ENCODE measurements at places on chromosomes 6 and 20.

- DNase-seq, result no peak
These were observed 1133.3 kb upstream of the ADGRB3 start for GRCh38 chr6:67501755-67502154.

DNA sequence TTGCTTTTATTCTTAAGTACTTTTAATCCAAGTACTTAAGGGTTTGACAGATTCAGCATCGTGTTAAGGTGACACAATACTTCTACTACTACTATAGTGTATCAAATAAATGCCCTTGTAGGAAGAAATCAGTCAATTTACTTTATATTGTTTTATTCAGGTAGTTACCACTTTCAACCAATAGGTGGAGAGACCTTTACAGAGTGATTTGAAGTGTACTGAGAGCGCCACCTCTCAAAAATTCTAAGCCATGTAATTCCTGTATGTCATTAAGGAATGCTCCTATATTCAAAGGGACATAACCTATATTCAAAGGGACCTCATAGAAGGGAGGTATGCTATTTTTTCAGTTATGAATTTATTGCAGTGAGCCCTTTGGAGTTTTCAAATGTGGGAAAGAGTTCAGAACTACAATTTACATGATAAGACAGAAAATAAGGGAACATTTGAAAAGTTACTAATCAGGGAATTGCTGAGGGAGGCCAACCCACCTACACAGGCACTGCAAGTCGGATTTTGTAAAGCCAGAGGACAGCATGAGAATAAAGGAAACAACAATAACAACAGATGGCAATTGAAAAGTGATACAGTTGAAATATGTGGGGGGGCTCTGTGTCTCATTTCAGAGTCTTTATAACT lies 955.6 kb downstream of the TBC1D32 start:
- no peak for DNase-seq

GRCh38 chr6:104537180-104537579 lies 322.5 kb downstream of the HACE1 start:
- no peak for DNase-seq

GRCh38 chr20:50340541-50340940 lies 149.9 kb downstream of the CEBPB start:
- no peak for DNase-seq

DNA sequence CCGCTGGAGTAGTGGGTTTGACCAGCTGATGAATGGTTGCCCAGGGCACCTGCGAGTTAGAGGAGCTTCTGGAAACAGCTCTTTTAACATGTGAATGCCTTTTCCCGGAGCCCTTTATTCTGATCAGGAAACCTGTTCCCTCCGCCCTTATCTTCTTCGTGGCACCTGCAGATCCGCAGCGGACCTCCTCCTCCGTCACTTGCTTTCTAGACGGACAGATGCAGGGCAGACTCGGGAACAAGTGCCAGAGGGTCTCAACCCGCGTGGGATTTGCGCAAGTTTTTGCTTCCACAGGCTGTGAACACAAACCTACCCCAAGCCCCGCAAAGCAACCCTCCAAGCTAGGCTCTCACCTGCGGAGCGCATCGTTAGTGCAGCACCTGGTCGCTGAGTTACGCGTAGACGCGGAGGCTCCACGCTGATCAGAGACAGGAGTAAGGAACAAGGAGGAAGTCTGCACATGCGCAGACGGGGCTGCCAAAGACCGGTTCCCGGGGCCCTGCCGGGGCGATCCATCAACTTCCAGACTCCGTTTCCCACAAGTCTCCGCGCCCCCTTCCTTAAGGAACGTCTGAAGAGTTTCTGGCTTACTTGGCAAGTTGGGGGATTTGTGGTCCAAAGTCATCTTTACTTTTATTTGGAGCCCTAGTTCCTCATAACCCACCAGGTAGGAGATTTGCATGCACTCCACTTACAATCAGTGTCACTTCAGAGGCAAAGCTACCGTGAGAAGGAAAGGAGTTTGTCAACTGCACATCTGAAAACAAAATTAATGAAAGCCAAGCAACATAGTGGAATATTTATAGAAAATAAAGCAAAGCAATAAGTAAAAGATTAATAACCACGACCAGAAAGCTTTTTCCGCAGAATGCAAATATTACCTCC lies 52.7 kb upstream of the ELMO2 start:
- no peak for DNase-seq

GRCh38 chr6:40640599-40641227 lies 53.5 kb upstream of the LRFN2 start:
- no peak for DNase-seq

GRCh38 chr6:231779-232178 lies 60.5 kb upstream of the DUSP22 start:
- DNase-seq, result no peak

- DNase-seq, result no peak
These were observed 55.1 kb downstream of the KIF16B start for GRCh38 chr20:16517946-16518783.

DNA sequence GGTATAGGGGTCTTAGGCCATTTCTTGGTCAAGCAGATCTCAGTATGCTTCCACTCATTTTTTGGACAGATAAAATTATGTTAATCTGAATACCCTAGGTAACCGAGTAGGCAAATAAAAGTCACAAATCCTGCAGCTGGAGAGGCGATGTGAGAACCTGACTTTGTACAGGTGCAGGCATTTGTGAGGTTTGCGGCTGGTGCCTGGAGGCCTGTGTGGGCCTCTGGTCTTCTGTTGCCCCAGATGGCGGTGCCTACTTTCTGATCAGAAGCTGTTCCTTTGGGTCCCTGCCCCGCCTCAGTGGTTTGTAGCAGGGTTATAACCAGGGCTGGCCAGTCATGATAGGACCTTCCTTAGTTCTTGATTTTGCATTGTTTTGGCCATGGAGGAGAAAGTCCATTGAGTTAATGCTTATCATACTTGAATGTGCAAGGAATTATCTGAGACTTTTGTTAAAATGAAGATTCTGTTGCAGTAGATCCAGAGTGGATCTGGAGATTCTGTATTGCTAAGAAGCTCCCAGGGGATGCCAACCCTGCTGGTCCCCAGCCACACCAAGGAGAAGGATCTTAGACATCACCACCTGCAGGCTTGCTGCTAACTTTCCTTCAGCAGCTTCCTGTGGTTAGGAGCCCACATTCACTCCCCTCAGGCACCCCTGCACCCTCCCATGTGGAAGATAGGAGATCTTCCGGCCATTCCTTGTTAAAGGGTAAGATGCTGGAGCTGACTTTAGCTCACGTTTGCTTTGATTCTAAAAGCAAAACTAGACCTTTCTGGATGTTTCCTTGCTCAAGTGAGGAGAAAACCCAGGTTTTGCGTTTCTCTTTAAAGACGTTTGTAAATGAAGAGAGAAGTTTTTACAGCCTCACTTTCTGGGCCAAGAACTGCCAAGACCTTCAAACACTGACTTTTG lies 50.7 kb downstream of the LRRC1 start:
- DNase-seq, result no peak

GRCh38 chr20:20843982-20844381 lies 131.5 kb upstream of the RALGAPA2 start:
- DNase-seq, result no peak

DNA sequence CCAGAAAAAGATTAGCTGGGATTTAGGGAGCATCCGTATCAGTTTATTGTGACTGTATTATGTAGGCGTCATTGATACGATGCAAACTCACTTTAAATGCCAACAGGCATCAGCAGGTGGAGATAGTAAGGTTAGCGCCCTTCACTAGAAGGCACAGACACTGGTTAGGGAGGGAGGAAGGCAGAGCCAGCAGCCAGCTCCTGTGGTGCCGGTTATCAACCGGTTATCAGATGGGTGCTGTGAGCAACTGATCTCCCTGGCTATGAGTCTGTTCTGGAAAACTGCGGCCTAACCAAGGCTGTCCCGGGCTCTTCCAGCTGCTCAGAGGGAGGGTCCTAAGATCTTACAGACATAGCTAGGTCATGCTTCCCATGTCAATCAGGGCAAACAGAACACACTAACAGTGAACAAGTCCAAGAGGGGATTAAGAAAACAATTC lies 47.5 kb upstream of the CD93 start:
- DNase-seq, result no peak

GRCh38 chr20:32959351-32960221 lies 44.6 kb downstream of the SUN5 start:
- DNase-seq, result no peak

DNA sequence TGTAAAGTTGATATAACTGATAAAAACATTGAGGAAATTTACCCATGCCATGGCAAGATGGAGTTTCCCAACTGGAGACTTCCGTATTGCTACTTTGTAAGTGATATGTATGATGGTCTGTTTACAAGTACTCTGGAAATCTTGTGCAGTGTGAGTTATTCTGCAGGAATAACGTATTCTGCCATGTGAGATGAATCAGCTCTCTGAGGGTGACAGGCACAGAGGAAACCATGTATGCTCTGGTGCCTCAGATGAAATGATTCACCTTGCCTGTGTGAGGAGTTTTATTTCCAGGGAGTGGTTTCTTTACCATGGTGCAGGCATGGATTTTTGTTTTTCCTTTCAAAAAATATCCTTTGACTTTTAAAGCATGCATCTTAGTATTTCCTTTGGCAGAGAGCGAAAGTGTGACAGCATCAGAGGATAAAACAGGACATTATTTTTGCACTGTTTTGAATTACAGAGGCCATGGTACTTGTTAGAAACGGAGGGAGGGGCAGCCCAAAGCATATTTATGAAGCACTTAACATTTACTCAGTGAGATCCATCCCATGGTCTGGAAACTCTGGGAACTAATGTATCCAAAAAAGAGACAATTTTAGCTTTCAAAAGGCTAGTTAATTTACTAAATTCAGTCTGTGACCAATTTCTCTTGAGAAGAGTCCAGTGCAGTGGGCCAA lies 36.0 kb upstream of the MTRF1L start:
- no peak for DNase-seq

DNA sequence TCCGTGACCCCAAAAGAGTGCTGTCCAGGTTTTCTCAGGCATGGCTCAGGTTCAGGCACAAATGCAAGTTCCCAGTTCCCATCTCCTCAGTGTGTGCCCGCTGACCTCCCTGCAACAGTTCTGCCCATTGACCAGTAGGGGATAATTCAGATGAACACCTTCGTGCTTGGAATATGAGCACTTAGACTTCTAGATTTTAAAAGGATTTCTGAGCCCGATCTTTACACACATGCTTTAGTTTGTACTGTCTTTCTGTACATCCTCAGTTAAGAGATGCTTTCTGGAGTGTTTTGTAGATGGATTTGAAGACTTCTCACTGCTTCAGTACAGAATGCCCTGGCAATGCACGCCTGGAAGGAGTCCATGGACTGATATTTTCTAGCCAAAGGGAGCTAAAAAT lies 239.6 kb upstream of the PLCB4 start:
- no peak for DNase-seq

- no peak for DNase-seq
These were observed 144.1 kb downstream of the QRSL1 start for GRCh38 chr6:106773522-106773921.

- DNase-seq, result no peak
These were observed 56.6 kb upstream of the TRAF3IP2 start for GRCh38 chr6:111662072-111662793.

- no peak for DNase-seq
These were observed 474 bp downstream of the TSBP1 start for GRCh38 chr6:32371229-32371628.

- DNase-seq, result no peak
These were observed 209.3 kb upstream of the SOX4 start for GRCh38 chr6:21384216-21384615.

GRCh38 chr6:136160250-136160649 lies 89.9 kb downstream of the MTFR2 start:
- DNase-seq, result no peak

DNA sequence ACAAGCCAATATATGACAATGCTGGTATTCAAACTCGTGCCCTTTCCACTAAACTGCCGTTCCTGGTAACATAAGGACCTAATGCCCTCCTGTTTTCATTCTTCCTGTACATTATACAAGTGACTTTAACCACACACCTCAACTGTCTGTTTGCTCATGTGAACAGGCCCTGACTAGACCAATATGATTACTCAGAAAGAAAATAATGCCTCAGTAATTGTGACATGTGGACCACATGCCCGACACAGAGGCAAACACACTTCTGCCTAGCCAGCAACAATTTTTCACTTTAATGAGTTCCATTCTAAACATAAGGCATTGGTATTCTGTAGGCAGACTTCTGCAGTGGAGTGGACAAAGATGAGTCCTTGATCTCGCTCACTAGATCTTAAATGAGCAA lies 30.0 kb downstream of the SLC22A16 start:
- DNase-seq, result no peak

DNA sequence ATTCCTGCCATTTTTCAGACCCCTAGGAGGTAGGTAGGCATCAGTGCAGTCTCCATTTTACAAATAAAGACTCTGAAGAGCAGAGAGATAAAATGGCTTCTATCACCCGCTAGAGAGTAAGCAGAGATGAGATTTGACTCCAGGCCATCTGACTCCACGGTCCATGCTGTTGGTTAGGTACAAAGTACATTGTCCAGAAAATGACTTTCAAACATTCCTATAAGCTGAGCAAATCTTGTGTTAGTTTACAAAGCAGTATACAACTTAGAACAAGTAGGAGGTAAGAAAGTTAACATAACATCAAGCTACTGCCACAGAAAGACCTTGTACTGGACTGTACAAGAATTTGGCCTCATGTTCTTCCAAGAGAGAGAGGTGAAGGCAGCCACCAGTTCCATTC lies 14.9 kb downstream of the BTN1A1 start:
- no peak for DNase-seq

DNA sequence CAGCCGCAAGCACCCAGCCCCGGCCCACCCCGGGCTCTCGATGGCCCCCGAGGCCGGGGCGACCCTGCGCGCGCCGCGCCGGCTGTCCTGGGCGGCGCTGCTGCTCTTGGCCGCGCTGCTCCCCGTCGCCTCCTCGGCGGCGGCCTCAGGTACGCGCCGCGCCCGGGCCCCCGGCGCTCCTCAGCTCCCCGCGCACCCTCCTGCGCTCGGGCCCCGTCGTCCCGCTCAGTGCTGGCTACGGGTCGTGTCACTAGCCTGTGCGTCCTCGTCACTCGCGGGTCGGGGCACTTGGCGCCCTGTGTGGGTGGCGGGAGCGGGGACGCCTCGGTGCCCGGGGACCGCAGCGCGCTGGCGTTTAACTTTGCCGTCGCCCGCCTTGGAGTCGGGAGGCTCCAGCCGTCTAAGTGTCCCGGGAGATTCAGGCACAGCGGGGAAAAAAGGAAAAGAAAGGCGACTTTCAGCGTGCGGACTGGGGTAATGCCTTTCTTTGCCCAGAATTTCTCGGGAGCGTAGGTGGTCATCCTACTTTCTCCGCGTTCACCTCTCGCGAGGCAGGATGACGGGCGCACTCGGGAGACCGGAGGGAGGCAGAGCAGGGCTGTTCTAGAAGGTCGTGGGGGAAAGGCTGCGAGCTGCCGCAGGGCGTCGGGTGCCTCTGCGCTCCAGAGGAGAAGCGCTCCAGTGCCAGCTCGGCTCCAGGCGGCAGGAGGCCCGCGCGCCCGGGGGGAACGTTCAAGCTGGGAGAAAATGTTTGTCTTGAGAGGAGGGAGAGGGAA lies 545 bp downstream of the FNDC1 start:
- no peak for DNase-seq

- no peak for DNase-seq
These were observed 195.4 kb downstream of the ANKRD60 start for GRCh38 chr20:58033026-58033536.

GRCh38 chr6:116221067-116221466 lies 32.8 kb downstream of the TSPYL4 start:
- no peak for DNase-seq

- DNase-seq, result no peak
These were observed 84.5 kb upstream of the LRFN2 start for GRCh38 chr6:40671694-40672050.

- DNase-seq, result no peak
These were observed 22.2 kb upstream of the VEGFA start for GRCh38 chr6:43747784-43748183.

Measured in activated T-helper 1 cell treated with anti-CD3 and anti-CD28 coated beads, Interleukin-2, amount 50 U/mL, for 16 hours (primary cell).